ENCODE measurements at places on chromosomes 12 and 14.

GRCh38 chr12:46963977-46964971, 115.1 kb upstream of the PCED1B start:
- no peak for DNase-seq

GRCh38 chr12:122350141-122350848, 72.2 kb downstream of the CLIP1 start:
- DNase-seq, result peak; percentile 88

- peak; percentile 93 for DNase-seq
Measured at GRCh38 chr12:54379398-54380201, 4.9 kb downstream of the ZNF385A start.

DNA sequence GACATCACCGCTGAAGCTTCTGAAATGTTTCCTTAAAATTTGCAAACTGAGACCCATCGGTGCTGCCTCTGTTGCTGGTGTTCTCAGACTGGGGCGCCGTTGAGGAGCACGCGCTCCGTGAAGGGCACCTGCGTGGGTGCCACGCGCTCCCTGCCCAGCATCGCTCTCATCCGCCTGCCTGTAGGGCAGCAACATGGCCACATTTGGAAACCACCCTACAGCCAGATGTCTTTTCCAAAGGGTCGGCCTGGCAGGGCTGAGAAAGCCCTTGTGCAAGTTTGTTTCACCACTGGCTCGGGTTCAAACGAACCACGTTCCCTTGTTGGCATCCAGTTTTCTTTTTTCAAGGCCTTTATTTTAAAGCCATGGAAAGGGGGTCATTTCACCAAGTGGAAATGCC, 13.9 kb downstream of the ADGRD1 start:
- DNase-seq, result no peak

DNA sequence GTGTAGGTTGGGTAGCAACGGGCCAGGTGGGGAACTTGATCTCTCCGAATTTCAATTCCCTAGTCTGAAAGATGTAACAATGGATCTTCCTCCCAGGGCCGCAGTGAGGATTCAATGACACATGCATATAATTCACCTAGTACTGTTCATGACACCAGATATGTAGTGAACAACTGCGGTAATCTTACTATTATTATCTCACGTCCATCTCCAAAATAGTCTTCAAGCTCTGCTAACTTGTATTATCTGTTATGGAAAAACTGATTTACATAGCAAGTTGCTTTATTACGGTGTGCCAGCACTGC, 26.4 kb downstream of the MOK start:
- DNase-seq, result no peak

DNA sequence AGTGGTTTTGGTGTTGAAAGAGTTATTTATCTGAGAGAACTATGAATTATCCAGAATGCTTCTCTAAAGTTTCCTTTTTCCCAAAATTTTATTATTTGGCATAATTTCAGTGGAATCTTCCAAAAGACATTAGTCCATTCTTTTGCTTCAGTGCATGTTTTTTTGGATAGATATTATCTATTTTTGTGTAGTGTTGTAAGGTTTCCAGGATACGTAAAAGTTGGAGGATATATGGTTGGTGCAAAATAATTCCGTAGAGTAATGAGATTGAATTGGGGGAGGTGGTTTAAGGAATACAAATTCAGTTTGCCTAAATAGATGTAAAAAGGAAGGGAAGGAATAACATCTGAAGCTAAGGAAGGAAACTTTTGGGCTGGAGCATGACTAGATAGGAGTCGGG, 186.6 kb downstream of the RGS6 start:
- DNase-seq, result no peak

DNA sequence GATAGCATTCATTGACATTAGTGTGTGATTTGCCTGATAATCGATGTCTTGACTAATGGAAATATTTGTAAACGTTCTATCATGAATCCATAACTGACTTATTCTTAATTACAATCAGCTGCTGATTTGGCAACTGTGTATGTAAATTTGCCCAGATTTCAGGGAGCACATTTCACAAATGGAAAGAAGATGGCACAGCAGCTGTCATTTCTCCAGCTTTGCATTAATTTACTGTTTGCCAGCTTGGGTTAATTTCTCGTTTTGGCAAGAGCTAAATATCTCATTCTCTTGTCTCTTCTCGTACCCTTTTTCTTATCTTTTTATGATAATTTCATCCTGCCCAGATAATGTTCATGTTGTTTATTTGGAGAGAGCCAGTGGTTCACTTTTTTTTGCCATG, 22.9 kb downstream of the TDP1 start:
- DNase-seq, result no peak

DNA sequence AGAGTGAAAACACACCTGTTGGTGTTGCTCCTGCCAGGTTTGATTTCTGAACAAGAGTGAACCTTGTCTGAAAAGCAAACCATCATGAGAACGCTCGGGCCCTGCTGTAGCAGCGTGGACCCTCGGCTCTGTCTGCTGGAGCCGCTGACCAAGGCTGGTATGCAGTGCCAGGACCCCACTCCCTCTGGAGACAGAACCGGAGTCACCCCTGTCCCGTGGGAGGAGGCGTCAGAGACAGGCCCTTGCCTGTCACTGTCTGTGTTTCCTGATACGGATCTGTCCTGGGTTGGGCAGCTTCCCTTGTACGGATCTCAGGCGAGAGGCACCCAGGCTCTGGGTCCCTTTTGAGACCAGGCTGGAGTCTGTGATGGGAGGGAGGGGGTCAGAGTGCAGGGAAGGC, 111.6 kb downstream of the ADGRD1 start:
- DNase-seq, result peak; percentile 30

GRCh38 chr12:122614839-122615238, 87.8 kb downstream of the KNTC1 start:
- DNase-seq, result no peak
